Endodermal cell (in vitro differentiated cells): ENCODE measurements at places on chromosomes 4 and X.

DNA sequence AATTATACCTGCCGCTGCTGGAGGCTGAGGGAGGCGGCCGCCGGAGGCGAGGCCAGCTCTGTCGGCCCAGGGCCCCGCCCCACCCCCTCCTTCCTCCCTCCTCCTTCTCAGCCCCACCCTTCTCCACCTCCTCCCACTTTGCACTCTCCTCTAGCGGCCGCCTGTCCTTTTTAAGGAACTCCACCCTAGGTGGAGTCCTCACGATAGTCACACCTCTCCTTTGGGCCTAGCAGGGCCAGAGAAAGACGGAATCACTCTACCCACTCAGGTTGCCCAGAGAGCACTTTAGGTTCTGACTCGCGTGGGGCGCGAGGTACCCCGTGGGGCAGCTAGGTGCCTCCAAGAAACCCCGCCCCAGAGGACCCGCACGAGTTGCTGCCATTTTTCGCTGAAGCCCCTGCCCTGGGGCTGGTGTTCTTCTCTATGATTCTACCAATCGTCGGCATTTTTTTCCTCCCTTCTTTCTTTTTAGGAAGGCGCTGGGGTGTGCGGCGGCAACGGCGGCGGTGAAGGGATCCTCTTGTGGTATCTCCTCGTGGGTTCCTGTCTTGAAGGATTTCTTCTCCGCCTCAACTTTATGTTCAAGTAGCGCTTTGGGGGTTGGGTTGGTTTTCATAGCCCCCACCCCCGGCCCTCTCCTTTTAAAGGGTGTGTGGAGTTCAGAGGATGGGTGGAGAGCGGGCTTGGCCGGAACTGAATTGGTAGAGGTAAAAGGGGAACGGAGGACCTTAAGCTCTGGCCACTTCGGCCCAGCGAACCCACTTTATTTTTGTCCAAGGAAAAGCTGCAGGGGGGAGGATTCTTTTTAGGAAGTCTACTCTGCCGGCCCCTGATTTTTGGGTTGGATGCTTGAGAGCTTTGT, at the start of gene KLF8:
KLF8 (plus strand) TSS at position 136 of the 862 bp plus-strand sequence. CDS start 979 bp downstream, outside the sequence.
- DNase-seq: peak; percentile 86

- DNase-seq: no peak
Observed at GRCh38 chr4:107845681-107846080, 20.9 kb downstream of the SGMS2 start.

DNA sequence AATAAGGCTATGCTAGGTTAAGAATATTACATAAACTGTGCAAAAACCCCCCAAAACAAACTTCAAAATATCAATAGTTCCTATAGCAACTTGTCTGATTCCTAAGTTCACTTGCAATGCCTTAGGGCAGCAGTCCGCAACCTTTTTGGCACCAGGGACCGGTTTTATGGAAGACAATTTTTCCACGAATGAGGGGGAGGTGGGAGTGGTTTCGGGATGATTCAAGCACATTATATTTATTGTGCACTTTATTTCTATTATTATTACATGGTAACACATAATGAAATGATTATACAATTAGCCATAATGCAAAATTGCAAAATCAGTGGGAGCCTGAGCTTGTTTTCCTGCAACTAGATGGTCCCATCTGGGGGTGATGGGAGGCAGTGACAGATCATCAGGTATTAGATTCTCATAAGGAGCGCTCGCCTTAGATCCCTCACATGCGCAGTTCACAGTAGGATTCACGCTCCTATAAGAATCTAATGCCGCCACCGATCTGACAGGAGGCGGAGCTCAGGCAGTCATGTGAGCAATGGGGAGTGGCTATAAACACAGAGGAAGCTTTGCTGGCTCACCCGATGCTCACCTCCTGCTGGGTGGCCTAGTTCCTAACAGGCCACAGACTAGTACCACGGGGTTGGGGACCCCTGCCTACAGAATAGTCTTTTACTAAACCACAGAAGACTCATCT, 39.7 kb downstream of the ACOX3 start:
- DNase-seq: no peak

DNA sequence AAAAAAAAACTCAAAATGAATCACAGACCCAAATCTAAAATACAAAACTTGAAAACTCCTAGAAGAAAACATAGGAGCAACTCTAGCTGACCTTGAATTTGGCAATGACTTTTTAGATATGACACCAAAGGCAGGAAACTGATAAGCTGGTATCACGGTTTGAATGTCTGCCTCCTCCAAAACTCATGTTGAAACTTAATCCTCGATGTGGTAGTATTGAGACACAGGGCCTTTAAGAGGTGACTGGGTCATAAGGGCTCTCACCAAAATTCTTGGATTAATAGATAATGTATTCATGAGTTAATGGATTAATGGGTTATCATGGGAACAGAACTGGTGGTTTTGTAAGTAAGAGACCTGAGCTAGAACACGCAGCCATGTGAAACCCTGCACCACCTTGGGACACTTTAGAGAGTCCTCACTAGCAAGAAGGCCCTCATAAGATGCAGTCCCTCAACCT, 40.5 kb downstream of the FRYL start:
- no peak for DNase-seq

- DNase-seq: no peak
Observed at GRCh38 chr4:153722036-153722435, 37.8 kb downstream of the RNF175 start.

GRCh38 chr4:82774711-82775171, 23.9 kb downstream of the SCD5 start:
- peak; percentile 90 for DNase-seq

GRCh38 chr4:71697031-71697430, 86.8 kb downstream of the GC start:
- DNase-seq: no peak

DNA sequence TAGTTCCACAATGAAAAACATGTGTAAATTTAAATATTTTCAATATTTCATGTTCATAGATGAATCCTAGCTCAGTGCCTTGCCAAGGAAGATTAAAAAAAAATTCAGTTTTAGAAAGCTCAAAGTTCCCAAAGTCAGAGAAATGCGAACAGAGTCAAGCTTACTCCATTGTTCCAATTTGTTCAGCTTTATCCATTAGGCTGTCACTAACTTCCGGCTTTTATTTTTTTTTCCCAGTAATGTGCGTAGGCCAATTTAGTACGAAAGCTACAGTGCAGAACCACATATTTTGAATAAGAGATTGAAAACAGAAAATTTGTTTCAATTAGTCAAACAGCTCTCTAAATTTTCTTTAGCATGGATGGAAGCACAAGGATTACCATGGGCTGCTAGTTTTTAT, 23.1 kb upstream of the KLHL2 start:
- no peak for DNase-seq

- no peak for DNase-seq
Observed at GRCh38 chr4:89773805-89774204, 63.2 kb downstream of the SNCA start.

DNA sequence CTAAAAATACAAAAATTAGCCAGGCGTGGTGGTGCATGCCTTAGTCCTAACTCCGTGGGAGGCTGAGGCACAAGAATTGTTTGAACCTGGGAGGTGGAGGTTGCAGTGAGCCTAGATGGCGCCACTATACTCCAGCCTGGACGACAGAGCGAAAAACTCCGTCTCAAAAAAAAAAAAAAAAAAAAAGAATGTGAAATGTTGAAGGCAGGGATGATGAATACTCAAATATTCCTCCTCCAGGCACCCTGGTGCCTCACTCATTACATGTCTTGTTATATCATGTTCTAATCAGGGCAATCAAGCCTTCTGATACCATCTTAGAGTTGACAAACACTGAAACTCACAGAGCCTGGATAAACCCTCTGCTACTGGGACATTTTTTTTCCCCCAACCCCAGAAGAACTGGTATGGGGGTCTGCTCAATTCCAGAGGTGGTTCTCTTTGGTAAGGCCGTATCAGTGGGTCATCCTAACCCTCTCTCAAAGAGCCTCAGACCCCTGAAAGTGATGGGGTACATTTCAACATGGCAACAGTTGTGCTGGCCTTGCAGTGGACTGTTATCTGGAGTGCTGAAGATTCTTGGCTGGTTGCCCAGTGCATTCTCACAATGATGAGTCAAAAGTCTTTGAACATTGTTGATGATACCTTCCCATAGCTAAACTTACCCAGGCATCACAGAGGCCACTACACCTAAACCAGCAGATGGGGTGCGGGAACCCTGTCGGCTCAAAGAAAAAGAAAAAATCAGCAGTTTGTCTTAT, 2.4 kb upstream of the SH3KBP1 start:
- peak; percentile 58 for DNase-seq
